Activated naive CD8-positive, alpha-beta T cell treated with anti-CD3 and anti-CD28 coated beads, Interleukin-2, amount 10 ng/mL, durations not matched to agents 7 days and 5 days (primary cell): ENCODE measurements at places on chromosomes 2 and 18. TPM values are rescaled to one million over a fixed set of nuclear protein-coding genes. Genes with fewer than 3 reads are reported as not detected.

L3MBTL4 gene
- 0.09 TPM for total RNA-seq

SMYD5 gene
- 18.2 TPM for total RNA-seq

DCDC2C gene
- not detected for total RNA-seq

TNFAIP6 gene
- total RNA-seq, result not detected

LYG2 gene
- total RNA-seq, result not detected

RAB17 gene
- not detected for total RNA-seq

CPSF3 gene
- total RNA-seq, result 43.3 TPM

CCBE1 gene
- total RNA-seq, result not detected

KIF3C gene
- total RNA-seq, result 12.8 TPM

EDAR gene
- 0.23 TPM for total RNA-seq

CNTNAP5 gene
- not detected for total RNA-seq

ABCB11 gene
- not detected for total RNA-seq

CCDC68 gene
- total RNA-seq, result not detected

CABYR gene
- 1.4 TPM for total RNA-seq

AQP12B gene
- not detected for total RNA-seq

SNORC gene
- total RNA-seq, result 1.5 TPM

KIAA1328 gene
- 10.7 TPM for total RNA-seq

SLC39A10 gene
- total RNA-seq, result 60.4 TPM

DAPL1 gene
- not detected for total RNA-seq

ITGAV gene
- 7.5 TPM for total RNA-seq

RELCH gene
- 42.9 TPM for total RNA-seq

NPAS2 gene
- total RNA-seq, result 4.2 TPM

XDH gene
- not detected for total RNA-seq

ALPG gene
- not detected for total RNA-seq

TXNDC2 gene
- total RNA-seq, result not detected

XIRP2 gene
- total RNA-seq, result not detected

NLRC4 gene
- total RNA-seq, result 0.09 TPM
